Activated T-cell treated with anti-CD3 and anti-CD28 coated beads, Interleukin-2, amount 50 U/mL, for 48 hours (primary cell): ENCODE measurements at places on chromosomes 2 and 18.

GRCh38 chr2:217393585-217394032 is 533.7 kb upstream of the TNP1 start:
- no peak for DNase-seq

DNA sequence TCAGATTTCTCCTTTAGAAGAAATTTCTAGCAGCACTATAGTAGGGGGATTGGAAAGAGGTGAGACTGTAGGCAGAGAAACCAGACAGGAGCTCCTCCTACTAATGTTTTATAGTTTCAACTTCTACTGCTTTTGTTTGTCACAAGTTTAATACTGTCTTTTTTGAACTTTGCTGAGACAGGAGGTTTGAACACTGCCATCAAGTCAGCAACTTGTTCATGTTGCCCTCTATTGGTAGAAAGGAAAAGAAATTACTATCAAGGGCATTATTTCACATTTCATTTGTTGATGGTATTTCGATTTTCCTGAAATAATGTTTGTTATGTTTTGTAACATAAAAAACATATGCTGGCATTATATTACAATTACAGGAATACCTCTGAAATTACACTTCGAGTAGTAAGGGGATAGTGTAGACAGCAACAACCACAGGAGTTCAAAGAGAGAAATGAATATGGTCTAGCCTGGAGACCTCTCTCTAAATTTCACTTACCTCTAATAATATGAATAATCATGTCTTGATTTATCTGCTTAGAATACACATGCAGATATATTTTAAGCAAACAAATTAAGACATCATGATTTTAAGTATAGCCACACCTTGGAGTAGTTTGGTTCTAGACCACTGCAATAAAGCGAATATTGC is 12.4 kb upstream of the CCDC88A start:
- no peak for DNase-seq

DNA sequence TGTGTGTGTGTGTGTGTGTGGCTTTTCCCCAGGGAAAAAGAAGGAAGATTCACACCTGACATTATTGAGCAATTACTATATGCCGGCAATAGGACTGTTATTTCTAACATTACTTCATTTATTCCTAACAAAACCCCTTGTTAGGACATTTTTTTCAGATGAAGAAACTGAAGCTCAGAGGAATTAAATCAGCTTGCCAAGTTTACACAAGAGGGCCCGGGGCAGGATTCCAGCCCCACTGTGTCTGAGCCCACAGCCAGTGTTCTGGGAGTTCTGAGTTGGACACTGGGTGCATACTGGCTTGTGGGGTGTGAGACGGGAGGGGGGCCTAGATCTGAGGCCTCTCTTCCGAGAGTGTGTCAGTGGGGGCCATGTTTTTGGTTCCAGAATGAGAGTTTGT is 9.9 kb downstream of the TOGARAM2 start:
- no peak for DNase-seq

DNA sequence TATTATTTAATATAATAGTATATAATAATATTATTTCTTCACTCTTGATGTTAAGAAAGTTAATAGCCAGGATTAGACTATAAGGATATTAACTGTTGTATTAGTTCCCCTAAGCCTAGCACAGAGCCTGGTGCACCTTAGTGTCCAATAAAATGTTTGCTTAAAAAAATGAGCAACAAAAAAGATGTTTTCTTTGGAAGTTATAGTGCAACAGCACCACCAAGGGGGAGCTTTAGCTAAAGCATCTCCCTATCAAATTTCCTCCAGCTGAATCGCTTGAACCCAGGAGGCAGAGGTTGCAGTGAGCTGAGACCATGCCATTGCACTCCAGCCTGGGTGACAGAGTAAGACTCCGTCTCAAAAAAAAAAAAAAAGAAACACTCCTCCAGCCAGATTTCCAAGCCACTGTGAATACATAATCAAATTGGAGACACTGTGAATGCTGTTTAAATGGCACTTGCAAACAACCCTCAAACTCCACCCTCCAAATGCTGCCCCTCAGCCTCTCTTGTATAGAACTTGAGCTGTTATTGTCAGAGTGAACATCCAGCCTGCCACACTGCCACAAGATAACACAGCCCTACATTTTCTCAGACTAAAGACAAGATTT is 221.9 kb downstream of the DYM start:
- no peak for DNase-seq

DNA sequence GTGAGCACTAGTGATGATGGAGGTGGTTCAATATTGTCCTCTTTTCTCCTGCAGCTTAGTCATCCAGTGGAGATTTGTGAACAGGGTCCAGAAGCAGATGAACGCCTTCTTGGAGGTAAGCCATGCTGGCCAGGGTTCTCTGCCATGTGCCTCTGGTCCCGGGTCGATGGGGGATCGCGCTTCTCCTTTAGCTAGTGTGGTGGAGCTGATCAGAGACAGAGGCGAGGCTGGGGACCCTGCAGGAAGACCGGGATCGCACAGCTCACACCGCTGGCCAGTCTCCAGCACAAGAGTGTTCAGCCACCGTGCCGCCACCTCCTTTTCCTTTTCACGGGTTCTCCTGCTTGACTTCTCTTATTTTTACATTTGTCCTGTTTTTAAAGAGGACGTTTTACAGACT is 243.4 kb downstream of the ALPK2 start:
- no peak for DNase-seq

GRCh38 chr2:240126731-240127130 is 9.4 kb downstream of the COPS9 start:
- peak; percentile 7 for DNase-seq

DNA sequence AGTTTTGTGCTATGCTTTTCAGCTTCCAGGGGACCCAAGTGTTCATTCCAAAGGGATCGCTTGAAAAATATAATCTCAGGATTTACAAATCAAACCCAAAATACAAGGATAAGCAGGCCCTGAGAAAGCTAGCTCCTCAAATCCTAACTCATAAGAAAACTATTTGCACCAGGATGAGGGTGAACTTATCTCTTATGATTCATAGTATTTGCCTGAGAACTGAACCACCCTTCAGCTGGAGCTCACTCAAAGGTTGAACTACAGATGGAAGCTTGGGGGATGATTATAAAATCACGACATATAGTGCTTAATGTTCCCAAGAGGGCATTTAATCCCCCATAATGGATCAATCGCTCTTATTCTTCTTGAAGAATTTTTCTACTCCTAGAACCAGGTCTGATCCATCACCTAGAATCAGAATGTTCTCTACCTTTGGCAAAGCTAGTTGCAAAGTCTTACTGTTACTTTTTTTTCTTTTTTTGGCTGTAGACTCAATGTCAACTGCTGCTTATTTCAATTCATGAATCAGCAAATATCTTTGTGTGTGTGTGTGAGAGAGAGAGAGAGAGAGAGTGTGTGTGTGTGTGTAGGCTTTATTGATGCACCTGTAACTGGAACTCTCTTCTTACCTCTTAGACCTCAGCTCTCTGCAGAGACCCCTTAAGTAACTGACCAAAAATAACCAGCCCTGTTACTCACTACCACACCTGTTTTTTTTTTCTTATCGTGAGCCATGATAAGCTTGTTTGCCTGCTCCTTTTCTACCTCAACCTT is 44.8 kb downstream of the ARL4C start:
- no peak for DNase-seq

GRCh38 chr2:113118263-113118657 is 9.1 kb upstream of the IL1RN start:
- no peak for DNase-seq

- no peak for DNase-seq
Measured at GRCh38 chr2:159753797-159754196, 41.5 kb downstream of the MARCHF7 start.

GRCh38 chr2:201127570-201127969 is 11.6 kb downstream of the CFLAR start:
- DNase-seq: peak; percentile 72

GRCh38 chr2:67952066-67952465 is 110.7 kb downstream of the C1D start:
- no peak for DNase-seq

DNA sequence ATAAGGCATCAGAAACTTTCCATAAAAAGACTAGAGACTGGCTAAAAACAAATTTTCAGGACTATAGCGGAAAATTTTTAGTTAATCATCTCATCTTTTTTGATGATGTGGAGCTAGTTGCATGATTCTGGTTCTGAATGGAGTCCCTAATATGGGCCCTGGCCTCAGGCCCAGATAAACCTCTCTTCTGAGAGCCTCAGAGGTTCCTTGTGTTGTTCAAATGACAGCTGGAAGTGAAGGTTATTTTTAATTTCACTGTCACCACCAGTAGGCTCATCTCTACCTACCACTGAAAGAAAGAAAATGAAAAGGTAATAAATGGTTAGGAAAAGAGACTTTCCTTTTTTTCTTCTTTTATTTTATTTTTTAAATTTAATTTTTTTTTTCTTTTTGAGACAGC is 75.9 kb downstream of the EVA1A start:
- no peak for DNase-seq
